C1 segment of cervical spinal cord (tissue), 14 donors: ENCODE measurements at places on chromosomes 6 and 20.

- DNase-seq = no peak
Measured at GRCh38 chr6:147075381-147075780, 128.8 kb upstream of the STXBP5 start.

DNA sequence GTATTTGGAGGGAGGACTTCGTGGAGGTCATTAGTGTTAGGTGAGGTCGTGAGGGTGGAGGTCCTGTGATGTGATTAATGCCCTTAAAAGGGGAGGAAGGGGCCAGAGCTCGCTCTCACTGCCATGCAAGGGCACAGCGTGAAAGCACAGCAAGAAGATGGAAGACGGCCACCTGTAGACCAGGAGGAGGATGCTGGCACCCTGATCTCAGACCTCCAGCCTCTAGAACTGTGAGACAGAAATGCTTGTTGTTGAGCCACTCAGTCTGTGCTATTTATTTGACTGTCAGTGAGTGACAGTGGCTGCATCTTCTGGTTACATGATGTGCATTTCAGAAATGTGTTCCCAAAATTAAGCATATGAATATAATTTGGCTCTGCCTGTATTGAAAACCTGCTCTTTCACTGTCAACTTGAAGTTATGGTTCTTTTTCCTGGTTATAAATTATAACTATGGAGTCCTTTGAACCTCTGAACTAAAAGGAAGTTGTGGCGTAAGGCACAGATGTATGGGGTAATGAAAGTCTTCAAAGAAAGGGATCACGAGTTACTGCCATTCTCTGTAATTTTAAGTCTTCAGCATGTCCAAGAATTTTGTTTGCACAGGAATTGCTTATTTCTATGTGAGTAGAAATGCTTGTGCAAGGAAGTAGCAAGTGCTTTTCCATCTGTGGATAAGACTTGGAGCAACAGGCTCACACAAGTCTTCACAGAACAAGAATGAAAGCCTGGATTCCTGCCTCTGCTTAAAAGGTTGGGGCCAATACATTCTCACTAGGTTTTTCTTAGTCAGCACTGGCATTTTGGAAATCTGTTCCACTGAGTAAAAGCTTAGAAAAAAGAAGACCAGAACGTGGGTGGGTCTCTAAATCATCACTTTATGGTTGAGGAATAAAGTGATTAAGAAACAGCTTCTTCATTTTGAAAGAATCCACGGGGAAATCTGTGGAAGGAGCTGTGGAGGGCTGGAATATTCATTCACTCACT, 10.3 kb downstream of the PPP1R14C start:
- no peak for DNase-seq

- no peak for DNase-seq
Measured at GRCh38 chr20:62835931-62836861, 19.3 kb downstream of the COL9A3 start.

DNA sequence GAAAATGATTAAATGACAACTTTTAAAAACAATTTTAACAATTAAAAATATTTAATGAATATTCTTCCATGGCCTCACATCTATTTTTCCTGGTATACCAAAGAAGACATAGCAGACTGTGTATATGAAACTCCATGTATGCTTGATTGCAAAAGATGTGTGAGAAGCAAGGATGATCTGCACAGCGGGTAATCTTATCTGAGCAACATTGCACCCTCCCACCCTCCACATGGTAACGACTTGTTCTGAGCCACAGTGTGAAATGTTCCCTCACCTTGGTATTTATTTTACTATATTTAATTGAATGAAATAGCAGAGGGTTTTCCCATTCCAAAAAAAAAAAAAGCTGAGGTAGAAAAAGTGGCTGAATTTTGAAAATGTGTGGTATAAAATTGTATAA, 204.4 kb downstream of the SYNE1 start:
- DNase-seq = no peak

DNA sequence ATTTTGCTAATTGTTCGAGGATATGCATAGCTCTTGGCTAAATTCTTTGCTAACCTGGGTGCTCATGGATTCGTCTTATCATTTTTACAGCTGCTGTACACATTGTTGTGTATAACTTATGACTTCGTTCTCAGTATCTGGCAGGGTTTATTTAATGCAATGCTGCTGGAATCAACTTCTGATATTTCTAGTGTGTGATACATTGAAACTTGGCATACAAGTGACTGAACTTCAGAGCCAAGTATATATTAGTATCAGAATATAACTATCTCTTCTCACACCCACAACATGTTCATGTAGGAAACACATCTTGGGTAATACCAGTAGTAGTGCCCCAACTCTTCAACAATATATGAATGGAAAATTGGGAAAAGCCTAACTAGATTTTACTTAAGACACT, 764.2 kb downstream of the TENT5A start:
- DNase-seq = no peak

- no peak for DNase-seq
Measured at GRCh38 chr20:10856237-10857015, 182.6 kb upstream of the JAG1 start.

DNA sequence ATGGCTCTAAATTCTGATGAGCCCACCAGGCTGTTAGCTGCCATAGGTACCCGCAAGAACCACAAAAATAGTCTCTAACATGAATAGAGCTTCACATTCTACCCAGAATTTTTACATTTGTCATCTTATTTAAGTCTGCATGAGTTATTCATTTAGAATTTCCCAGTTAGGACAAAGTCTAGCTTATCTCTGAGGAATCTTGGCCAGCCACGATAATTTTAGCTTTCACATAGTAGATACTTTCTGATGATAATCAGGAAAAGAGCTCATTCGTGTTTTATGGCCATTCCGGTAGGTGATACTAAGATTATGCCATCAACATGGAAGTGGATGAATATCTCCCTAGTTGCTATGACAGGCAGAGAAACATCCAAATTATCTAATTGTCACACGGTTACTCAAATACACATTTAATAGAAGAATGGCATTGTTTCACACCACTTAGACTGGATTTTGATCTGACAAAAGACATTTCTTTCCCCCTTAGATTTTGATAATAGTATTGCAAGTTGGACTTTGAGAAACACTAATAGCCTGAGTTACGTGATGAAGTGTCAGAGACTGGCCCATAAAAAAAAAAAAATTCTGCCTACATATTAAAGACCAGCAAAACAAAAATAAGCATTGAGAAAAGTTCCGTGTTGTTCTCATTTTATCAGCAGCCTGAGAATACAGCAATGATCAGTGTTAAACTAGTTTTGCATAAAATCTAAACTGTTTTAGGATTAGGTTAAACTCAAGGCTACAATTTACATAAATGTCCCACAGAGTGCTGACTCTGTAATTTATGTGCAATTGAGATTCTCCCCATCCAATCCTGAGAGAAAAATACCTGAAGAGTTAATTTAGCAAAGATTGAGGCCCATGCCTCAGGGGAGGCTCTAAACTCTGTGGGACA, 397.5 kb upstream of the ARID1B start:
- no peak for DNase-seq

GRCh38 chr6:70309243-70309642, 6.4 kb upstream of the COL9A1 start:
- DNase-seq = no peak

DNA sequence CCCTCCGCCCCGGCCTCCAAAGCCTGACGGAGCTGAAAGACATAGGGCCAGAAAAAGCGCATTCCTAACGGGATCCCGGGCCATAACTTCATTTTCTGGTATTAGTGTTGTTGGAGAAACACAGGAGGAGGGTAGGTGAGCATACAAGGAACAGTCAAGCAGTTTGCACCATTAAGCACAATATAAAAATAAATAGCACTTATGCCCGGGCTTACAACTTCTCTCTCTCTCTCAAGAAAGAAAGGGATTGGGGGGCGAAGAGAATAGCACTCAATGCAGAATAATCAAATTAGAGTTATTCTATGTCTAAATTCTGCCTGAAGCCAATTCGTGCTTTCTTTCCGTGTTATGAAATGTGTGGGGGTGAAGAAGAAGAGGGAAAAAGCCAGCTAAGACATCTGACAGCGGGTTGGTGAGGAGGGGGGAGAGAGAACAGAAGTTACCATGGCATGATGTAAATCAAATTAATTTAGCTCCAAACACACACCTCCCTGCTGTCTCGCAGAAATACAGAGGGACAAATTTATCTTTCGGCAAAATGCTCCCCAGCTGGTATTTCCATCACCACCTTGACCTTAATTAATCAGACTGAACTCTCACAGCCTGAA, 508 bp upstream of the METTL24 start:
- no peak for DNase-seq

- DNase-seq = no peak
Measured at GRCh38 chr6:158754738-158755137, 64.4 kb downstream of the EZR start.

GRCh38 chr20:19231359-19232035, 19.1 kb downstream of the SLC24A3 start:
- no peak for DNase-seq

- no peak for DNase-seq
Measured at GRCh38 chr6:44636561-44637248, 249.2 kb downstream of the CDC5L start.

GRCh38 chr20:21099751-21100577, 6.2 kb downstream of the LINC00237 start:
- peak; percentile 13 for DNase-seq

- peak; percentile 4 for DNase-seq
Measured at GRCh38 chr20:3577366-3577765, 85.8 kb downstream of the GFRA4 start.

DNA sequence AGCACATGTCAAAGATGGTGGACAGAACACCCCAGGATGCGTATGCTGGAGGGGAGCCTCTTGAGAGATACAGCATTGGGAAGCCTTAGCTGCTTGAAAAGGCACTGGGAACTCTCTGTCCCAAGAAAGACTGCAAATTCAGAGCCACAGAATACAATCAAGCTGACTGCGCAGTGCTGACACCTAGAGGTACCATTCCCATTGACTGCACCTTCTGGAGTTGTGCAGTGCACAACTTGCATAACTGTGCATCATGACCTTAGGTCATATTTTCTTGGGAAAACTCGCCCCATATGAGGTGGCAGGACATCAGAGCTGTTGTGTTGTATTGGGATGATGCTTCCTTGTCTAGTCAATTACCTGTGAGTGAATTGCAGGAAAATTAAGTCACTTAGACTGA, 646.5 kb upstream of the NOX3 start:
- no peak for DNase-seq

- no peak for DNase-seq
Measured at GRCh38 chr6:149895833-149896271, 2.1 kb downstream of the RAET1E start.

- no peak for DNase-seq
Measured at GRCh38 chr20:37501940-37502339, 19.1 kb upstream of the NNAT start.

- DNase-seq = no peak
Measured at GRCh38 chr6:33213166-33213988, 5.1 kb downstream of the RING1 start.

- no peak for DNase-seq
Measured at GRCh38 chr20:47971058-47971791, 185.9 kb upstream of the SULF2 start.

DNA sequence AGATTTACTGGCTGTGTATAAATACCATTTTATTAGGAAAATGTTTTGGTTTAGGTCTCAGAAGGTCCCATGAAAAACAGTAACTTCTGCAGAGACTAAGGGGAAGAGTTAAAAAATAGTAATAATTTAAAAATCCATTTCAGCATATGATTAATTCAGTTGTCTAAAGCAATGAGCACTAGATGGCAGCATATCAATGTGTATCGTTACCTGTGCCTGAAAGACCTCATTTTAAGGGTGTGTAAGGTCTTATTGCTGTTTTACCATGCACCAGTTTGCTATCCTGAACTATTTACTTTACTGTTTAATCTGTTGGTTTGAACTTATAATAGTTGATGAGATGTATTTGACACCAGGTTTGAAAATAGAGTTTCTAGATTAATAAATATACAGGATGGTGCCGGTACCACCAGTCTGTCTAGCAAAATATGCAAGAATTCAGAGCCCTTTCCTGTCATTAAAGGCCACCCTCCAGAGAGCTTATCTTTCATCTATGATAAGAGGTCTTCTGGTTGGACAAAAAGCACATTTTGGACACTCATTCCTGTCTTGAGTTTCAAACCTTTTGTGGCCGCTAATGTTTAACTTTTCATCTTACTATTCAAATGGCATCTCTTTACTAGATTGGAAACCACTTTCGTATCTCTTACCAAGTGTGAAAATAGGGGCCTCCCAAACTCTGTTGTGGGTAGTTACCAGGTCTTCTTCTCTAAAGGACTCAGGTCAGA, 8.9 kb upstream of the AHI1 start:
- DNase-seq = no peak

GRCh38 chr20:22466447-22467171, 117.8 kb downstream of the FOXA2 start:
- DNase-seq = no peak

DNA sequence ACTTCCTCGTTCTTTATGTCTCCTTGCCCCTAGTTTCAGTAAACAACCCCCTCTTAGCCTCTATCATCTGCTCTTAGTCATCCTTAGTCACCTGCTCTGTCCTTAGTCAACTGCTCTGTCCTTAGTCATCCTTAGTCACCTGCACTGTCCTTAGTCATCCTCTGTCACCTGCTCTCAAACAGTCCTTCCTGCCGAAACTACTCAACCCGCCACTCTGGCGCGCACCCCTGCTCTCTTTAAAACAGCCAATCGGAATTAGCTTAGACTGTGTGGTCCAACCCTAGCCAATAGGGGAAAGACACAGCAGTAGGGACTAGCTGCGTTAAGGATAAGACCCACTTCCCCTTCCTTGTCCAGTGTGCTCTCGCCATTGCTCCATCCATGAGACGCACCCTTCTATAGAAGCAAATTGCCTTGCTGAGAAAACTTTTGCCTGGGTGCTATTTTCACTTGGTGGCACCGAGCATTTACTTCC, 73.9 kb downstream of the BACH2 start:
- no peak for DNase-seq

- no peak for DNase-seq
Measured at GRCh38 chr6:143823548-143823947, 19.6 kb upstream of the LTV1 start.

- no peak for DNase-seq
Measured at GRCh38 chr20:7980332-7981046, 39.1 kb downstream of the TMX4 start.

GRCh38 chr6:29559524-29560287, at the start of gene UBD:
Gene UBD, minus strand, starts transcription at chr6:29559732. Its CDS starts 31 bp downstream, at chr6:29559701.
- DNase-seq = no peak

GRCh38 chr6:35694462-35694861, 5.7 kb upstream of the FKBP5 start:
- DNase-seq = no peak
